A172 (cell line): ENCODE measurements at places on chromosomes 4 and X. TPM values are rescaled to one million over a fixed set of nuclear protein-coding genes. Genes with fewer than 3 reads are reported as not detected.
A peak's percentile ranks its signal among the peaks of the same experiment; 100 is the strongest.

DNA sequence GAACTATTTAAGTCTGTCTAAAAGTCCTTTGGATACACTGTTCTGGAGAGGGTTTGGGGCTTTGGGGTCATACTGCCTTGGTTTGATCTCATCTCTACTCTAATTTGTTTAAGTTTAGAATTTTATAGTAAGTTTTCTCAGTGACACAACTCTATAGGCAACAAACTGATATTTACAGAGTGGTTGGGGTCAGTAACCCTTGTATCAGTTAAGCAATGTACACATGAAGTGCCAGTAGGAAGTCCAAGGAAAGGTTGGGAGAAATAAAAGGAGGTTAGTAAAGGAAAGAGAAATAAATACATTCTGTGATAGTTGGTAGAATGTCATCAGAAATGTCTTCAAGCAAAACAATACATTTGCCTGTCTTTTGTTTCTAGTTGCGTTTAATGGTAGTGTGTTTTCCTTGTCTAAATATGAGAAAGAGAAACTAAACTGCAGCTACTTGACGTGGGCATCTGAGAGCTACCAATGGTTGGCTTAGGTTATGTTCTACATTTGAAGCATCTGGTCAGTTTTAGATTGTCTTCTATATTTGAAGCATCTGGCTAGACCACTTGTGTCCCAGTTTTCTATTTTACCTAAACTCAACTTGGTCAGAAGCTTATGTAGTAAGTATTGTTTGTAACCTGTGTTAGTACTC is 6.9 kb downstream of the ATP7A start:
- DNase-seq: no peak

- DNase-seq: no peak
These were observed 139.5 kb upstream of the MAGEB18 start for GRCh38 chrX:25998687-25999086.

The ABCG2 gene
- total RNA-seq: 0.96 and 2.1 TPM in 2 replicates

The SUPT20HL1 gene
- not detected in 2 replicates for total RNA-seq

DNA sequence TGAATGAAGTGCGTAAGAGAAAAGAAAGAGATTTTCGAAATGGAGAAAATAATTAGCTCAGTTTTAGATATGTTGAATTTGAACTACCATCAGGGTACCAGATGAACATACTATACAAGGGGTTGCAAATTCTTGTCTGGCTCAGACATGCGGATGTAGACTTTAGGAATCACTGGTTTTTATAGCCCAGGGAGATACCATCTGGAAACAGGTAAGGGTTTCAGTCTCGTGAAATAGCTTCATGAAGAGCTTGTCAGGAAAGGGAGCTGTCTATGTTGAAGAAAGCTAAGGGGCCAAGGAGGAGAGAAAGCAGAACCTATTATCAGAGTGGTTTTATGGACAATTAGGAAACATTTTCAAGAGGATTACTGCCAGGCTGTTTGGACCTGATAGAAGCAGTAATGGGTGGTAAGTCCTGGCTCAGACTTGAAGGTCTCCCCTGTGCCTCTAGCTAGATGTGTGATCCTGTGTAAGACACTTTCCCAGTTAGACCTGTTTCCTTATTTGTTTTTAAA is 6.7 kb downstream of the RAB9A start:
- DNase-seq: no peak

- DNase-seq: no peak
These were observed 9.1 kb downstream of the UCP1 start for GRCh38 chr4:140559696-140560095.

- DNase-seq: no peak
These were observed 48.5 kb downstream of the TSPAN5 start for GRCh38 chr4:98609934-98610333.

- no peak for DNase-seq
These were observed 465 bp downstream of the BMPR1B start for GRCh38 chr4:94758141-94758699.

DNA sequence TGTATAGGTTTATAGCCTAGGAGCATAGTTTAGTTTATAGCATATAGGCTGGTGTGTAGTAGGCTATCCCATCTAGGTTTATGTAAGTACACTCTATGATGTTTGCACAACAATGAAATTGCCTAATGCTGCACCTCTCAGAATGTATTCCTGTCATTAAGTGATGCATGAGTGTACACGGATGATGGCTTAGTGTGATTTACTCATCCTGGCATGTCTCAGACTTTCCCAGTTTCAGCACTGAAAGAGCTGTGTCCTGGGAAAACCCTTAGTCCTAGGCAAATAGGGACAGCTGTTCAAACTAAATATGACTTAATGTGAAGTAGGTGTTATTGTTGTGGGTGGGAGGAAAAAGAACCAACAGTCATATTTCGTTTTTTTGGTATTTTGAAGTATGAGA is 264.9 kb upstream of the MAGEB18 start:
- peak; percentile 82 for DNase-seq

DNA sequence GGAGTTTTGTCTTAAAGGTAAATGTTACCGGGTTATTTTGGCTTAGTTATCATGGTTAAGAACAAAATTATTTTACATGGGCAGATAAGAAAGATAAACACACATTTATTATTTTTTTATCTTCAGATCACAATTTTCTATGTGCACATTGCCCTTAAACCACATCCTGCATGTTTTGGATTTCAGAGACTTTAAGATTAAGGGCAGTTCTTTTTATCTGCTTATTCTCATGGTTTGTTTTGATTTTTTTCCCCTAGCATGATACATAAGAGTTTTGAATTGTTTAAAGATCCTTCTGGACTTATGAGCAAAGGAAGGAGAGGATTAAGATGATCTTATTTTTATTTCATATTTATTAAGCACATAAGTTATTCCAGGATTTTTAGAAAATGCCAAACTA is 190.1 kb upstream of the BMP3 start:
- peak; percentile 4 for DNase-seq

- peak; percentile 72 for DNase-seq
These were observed 240.6 kb downstream of the AFAP1 start for GRCh38 chr4:7699031-7699430.

The CCDC110 gene
- 2.3 and 5.3 TPM in 2 replicates for total RNA-seq

GRCh38 chr4:754221-755120 is 48.8 kb downstream of the PCGF3 start:
- no peak for DNase-seq

GRCh38 chr4:1169171-1169671 is 3.2 kb downstream of the SPON2 start:
- no peak for DNase-seq

The ETNPPL gene
- total RNA-seq: not detected in 2 replicates

DNA sequence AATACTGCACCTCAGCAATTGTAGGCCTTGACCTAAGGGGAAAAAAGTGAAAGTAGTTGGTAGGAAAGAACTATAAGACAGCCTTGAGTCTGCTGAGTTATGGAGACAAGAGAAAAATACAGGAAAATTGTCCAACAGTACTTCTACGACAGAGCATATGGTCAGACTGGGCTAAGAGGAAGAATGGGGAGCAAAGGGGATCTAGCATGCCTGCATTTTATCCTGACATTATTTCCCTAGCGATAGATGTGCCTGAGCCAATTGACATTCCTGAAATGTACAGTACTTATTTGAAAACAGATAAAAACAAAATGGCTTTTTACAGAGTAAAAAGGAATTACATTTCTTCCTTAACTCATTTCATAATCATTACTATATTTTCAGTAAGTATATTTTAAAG is 22.2 kb downstream of the GUCY1A1 start:
- no peak for DNase-seq

The GALNTL6 gene
- not detected in 2 replicates for total RNA-seq

- no peak for DNase-seq
These were observed 14.6 kb upstream of the MPP1 start for GRCh38 chrX:154819771-154820341.

DNA sequence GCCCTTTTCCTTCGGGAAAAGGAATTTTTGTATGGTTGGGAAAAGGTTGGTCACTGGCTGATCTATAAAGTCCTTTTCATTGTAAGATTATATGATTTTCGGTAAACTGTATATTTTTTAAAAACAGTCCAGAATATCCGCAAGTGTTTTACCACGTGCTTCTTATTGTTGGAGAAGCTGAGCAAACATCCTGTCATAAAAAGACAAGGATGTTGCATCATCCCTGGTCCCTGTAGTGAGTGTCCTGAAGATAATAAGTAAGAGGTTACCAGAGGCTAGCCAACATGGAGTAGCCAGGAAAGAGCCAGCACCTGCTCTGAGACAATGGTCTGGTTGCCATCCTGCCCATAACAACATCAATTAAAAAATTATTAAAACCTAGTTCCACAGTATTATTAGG is 5.1 kb downstream of the CXCL9 start:
- peak; percentile 18 for DNase-seq

- no peak for DNase-seq
These were observed 36.1 kb upstream of the KLHL13 start for GRCh38 chrX:118152721-118153120.

- DNase-seq: peak; percentile 0
These were observed 82.2 kb downstream of the KLF8 start for GRCh38 chrX:56314334-56314733.

- no peak for DNase-seq
These were observed 41.6 kb downstream of the TMA16 start for GRCh38 chr4:163536091-163536490.

- DNase-seq: no peak
These were observed 55.1 kb downstream of the NBDY start for GRCh38 chrX:56783996-56784620.

- DNase-seq: peak; percentile 19
These were observed 43.2 kb downstream of the HAND2 start for GRCh38 chr4:173486714-173487392.

The SYTL5 gene
- 8.1 and 8.5 TPM in 2 replicates for total RNA-seq

DNA sequence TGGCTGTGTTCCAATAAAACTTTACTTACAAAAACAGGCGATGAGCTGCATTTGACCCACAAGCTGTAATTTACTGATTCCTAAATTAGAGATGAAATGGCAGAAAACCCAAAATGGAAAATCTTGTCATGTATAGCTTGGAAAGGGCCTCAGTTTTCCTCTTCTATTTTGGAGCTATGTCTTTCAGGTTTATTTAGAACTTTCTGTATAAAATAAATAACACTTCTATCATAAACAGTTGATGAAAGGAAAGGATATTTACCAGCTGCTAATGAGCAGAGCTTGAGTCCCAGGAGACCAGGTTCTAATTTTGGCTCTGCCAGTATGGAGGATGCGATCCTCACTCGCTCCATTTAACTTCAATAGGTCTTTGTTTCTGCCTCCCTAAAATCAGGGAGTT is 213.5 kb downstream of the LDB2 start:
- DNase-seq: no peak

DNA sequence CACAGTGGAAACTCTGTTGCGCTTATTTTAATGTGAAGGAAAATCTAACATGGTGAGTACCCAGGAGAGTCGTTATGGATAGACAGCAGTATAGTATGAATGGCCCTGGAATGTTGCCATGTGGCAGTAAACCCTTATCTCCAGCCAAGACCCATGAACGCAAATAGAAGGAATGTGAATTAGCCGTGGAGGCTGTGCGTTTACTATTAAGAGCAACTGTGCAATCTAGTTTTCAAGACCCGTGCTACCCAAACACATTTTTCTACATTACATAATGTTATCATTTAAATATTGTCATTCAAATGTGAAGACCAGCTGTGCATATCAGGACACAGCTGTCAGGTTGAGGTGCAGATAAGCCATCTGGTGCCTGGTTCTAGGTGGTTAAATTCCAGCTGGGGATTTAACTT is 13.3 kb upstream of the AGA start:
- DNase-seq: peak; percentile 10

DNA sequence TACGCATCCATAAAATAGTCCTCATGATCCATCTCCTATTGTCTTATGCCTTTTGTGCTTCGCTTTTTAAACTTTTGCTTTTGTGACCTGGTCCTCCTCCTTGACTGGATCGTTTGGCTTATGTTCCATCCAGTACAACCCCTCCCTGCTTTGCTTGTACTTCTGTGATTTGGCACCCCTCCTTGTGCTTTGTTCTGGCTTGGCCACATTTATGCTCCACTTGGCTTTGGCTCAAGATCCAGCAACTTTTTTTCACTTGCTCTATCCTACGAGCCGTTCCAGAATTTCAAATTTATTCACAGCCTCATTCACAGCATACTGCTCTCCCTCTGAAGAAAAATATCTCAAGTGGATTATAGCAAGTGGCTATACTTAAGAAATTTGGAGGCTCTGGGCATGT is 28.0 kb upstream of the GLRA2 start:
- no peak for DNase-seq

The GSPT2 gene
- total RNA-seq: 7.3 and 8.7 TPM in 2 replicates

GRCh38 chrX:33336783-33337182 is 125.4 kb upstream of the DMD start:
- peak; percentile 22 for DNase-seq

The HERC5 gene
- 13.1 and 14.5 TPM in 2 replicates for total RNA-seq

DNA sequence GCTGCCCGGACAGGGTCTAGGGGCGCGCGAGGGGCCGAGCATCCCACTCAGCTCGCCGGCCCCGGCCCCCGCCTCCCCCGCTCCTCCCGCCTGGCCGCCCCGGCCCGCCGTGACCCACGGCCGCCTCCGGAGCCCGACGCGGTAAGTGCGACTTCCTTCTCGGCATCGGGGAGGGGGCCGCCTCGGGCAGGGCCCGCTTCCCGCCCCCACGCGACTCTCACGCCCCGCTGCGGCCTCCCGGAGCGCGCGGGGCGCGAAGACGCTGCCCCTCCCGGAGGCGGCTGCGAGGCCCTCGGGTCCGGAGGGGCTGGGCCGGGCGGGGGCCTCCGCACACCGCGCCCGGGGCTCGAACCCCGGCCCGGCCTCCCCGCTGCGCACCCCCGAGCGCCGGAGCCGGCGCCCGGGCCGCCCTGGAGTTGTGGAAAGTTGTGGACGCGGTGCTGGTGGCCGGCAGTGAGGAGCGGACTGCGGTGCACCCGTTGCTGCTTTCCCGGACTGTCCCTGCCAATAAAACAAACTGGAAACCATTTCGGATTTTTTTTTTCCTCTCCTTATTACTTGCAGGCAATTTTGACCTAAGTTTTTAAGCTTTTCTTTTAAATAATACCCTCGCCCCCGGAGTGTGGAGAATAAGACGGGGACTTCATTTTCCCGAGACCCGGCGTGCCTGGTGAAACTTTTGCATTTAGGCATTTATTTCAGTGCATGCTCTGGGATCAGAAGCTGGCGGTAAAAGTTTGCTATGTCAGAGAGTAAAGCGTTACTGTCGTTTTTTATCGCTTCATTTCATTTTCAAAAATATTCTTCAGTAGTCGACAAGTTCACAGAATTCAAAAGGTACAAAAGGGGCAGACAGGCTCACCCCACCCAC is 13.0 kb upstream of the TMEM156 start:
- peak; percentile 2 for DNase-seq

- no peak for DNase-seq
These were observed 343.6 kb upstream of the TACR3 start for GRCh38 chr4:104063341-104063740.

GRCh38 chrX:18983666-18984380 is at the start of gene PHKA2:
PHKA2 (minus strand) TSS chrX:18984114; CDS start chrX:18983932, 182 bp downstream.
- peak; percentile 30 for DNase-seq

The NUP62CL gene
- 1.4 and 3.8 TPM in 2 replicates for total RNA-seq

GRCh38 chr4:40124690-40125089 is 68.0 kb downstream of the N4BP2 start:
- DNase-seq: no peak
